Psoas muscle (tissue), 8 donors: ENCODE measurements at places on chromosomes 5 and 9. TPM values are rescaled to one million over a fixed set of nuclear protein-coding genes. Genes with fewer than 3 reads are reported as not detected.
A peak's percentile ranks its signal among the peaks of the same experiment; 100 is the strongest.

FBP1 gene
- polyA plus RNA-seq = 0.42 TPM

DNA sequence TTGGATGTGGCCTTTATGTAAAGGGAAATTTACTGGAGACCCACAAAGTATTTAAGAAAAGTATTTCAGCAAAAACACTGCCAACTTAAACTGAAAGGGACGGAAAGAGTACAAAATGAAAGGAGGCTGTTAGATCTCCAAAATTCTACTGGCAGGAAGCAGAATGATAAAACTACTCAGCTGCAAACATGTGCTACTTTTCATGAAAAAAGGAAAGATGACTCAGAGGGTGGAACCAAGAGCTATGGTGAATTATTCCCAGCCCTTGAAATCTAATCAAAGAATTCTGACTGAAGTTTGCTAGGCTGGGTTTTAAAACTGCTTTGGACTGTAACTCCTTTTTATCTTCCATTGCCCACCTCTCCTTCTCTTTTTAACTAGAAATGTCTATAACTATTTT, 58.6 kb upstream of the ZBED3 start:
- H3K4me3 ChIP-seq = no peak overlapping the region
- no peaks in the 10 kb centered on the region for H3K4me1 ChIP-seq
- H3K27me3 ChIP-seq = no peaks in the 10 kb centered on the region
- H3K27ac ChIP-seq = no peak overlapping the region

DPP7 gene
- polyA plus RNA-seq = 67.7 TPM

DNA sequence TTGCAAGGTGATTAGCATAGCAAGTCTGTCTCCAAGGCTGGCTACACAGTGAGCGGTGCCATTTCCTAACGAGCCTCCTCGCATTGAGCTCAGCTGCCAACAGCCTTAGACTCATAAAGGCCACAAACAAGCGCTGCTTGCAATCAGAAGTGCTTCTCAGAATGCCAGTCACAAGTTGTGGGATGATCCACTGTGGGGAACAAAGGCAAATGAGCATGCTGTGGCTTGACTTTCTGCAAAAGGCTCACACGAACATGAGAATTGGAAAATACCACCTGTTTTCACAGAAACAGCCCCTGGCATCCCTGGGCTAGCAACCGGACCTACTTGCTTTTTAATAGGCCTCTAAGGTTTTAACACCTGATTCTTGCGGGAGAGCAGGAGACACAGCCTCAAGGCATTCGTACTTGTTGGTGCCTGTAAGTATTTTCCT, 215.5 kb downstream of the FANCC start:
- peaks cover 33% of the 10 kb centered on the region for H3K4me1 ChIP-seq
- no peak for DNase-seq
- peaks cover 13% of the 10 kb centered on the region for H3K36me3 ChIP-seq
- peak overlapping the region; percentile 44 for H3K27ac ChIP-seq

GRCh38 chr9:136233411-136233810, 12.2 kb downstream of the QSOX2 start:
- H3K4me3 ChIP-seq = no peak overlapping the region
- DNase-seq = no peak
- no peak overlapping the region for H3K27ac ChIP-seq
- H3K27me3 ChIP-seq = no peaks in the 10 kb centered on the region

DNA sequence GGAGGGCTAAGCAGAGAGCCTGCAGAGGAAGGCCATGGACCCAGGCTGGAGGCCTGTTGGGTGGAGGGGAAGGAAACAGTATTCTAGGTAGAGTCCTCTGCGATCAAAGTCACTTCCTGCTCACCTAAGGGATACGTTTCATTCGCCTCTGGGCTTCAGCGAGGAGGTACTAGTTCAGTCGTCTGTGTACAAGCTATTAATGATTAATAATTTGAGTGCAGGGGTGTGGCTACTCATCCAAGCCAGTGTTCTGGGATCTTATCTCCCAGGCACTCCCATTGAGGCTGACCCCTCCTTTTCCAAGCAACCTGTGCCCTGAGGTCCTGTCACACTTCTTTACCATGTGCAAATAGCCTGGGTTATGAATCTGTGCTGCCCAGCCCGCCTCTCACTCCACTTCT, 25.2 kb downstream of the RALGPS1 start:
- H3K27ac ChIP-seq = no peak overlapping the region
- H3K27me3 ChIP-seq = no peaks in the 10 kb centered on the region
- H3K36me3 ChIP-seq = no peaks in the 10 kb centered on the region
- H3K4me3 ChIP-seq = no peak overlapping the region
- H3K4me1 ChIP-seq = peaks cover 2% of the 10 kb centered on the region

DNA sequence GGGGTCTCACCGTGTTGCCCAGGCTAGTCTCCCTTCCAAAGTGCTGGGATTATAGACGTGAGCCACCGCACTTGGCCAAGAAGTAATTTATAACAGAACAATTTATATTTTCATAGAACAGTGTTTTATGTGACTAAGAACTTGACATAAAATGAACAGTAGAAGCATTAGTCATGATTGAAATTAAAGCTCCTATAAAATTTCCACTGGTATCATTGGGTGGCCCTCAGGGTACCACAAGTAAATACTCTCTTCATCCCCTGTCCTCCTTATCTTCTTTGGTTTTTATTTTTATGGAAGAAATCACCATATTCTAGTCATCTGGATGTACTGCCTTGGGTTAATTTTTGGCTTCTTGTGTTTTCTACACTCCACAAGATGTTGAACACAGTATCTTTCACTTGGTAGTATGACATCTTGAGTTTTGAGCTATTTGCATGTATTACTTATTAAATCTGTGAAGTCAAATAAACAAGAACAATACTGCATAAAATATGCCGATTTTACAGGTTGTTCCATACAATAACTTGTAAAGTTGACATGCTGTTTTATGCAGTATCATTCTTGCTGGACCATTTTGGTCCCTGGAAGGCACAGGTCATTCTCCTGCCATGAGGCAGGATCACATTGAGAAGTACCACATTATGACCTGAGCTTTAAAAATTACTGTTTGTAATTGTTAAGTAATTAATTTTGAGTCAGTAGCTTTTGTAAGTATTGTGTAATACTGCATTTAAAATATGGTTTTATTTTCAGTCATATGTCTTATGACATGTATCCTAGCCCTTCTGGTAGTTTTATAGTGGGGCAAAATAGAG, 24.4 kb downstream of the LMNB1 start:
- no peaks in the 10 kb centered on the region for H3K27me3 ChIP-seq
- H3K36me3 ChIP-seq = no peaks in the 10 kb centered on the region
- no peak for DNase-seq

- H3K36me3 ChIP-seq = peaks cover 26% of the 10 kb centered on the region
- H3K27me3 ChIP-seq = no peaks in the 10 kb centered on the region
- no peak overlapping the region for H3K4me3 ChIP-seq
- H3K27ac ChIP-seq = no peak overlapping the region
- peaks cover 14% of the 10 kb centered on the region for H3K4me1 ChIP-seq
Measured at GRCh38 chr9:136857581-136858412, 5.7 kb downstream of the MAMDC4 start.

PPP3R2 gene
- not detected for polyA plus RNA-seq

DNA sequence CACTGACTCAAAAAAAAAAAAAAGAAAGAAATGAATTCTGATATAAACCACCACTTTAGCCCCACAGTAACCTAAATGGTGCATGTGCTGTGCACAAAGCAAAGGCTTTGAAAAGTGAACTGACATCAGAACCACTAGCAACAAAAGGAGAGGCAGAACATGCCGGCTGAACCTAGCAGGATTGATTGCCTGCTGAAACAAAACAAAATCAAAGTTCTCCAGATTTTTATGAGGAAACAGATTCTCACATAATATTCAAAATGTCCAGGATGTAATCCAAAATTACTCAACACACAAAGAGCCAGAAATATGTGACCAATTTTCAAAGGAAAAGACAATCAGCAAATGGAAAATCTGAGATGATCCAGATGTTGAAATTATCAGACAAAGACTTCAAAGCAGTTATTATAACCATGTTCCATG, 37.9 kb downstream of the UBTD2 start:
- H3K27ac ChIP-seq = no peak overlapping the region
- no peak overlapping the region for H3K4me3 ChIP-seq
- no peak for DNase-seq
- H3K36me3 ChIP-seq = no peaks in the 10 kb centered on the region
- no peaks in the 10 kb centered on the region for H3K27me3 ChIP-seq

PRLR gene
- polyA plus RNA-seq = 0.03 TPM

DNA sequence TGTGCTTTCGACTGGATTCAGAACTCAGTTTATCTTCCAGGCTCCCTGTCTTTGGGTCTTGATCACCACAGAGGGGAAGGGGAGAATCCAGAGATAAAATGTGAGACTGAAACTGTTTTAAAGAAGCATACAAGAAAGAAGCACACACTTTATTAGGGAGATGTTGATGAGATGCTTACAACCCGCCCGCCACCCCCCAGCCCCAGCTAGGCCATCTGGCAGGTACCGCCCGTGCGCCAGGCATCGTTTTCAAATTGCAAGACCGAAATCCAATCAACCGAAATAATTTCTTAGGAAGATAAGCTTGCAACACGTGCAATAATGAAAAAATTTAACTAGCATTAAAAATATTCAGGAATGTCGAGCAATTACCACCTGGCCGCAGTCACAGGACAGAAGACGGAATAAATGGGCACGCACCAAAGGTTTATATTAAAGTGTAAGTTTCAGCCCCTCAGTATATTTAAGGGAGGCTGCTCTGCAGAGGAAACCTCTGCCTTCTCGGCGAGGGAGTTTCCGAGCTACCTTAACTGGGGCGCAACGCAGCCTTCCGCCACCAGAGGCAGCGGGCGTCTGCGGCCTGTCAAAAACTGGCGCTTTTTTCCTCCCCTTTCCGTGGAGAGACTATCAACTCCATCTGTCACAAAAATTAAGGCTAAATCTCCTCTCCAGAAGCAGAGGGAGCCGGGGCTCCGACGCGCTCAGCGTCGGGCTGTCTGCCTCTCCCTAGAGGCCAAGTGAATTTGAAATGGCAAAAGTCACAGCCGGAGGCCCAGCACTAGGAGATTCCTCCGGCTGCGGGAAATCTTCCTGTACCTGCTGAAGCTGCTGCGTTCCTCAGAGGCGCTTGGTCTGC, 996 bp upstream of the GAS1 start:
- H3K27ac ChIP-seq = peak overlapping the region; percentile 83
- H3K4me1 ChIP-seq = peaks cover 6% of the 10 kb centered on the region
- DNase-seq = peak; percentile 83
- peak overlapping the region; percentile 86 for H3K4me3 ChIP-seq

- no peak overlapping the region for H3K27ac ChIP-seq
- H3K36me3 ChIP-seq = no peaks in the 10 kb centered on the region
- H3K4me1 ChIP-seq = no peaks in the 10 kb centered on the region
- H3K27me3 ChIP-seq = no peaks in the 10 kb centered on the region
Measured at GRCh38 chr9:108575276-108575675, 280.5 kb downstream of the ACTL7B start.

DNA sequence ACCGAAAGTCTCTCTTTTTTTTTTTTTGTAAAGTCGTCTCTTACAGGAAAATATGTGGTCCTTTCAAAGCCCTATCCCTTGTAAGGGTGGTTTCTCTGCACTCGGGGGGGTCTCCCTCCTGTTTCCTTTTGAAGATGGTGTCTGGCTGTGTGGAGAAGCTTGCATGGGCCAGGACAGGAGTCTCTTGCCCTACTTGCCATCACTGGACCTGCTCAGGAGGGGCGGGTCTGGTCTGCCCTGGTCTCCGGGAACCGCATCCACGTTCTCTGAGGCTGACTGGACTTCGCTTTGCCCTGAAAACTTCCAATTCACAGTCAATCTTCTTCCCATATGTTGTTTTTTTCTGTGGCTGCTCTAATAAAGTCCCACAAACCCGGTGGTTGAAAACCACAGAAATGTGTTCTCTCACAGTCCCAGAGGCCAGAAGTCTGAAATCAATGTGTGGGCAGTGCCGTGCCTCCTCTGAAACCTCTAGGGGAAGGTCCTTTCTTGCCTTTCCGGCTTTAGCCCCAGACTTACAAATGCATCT, 92.9 kb upstream of the IER5L start:
- no peaks in the 10 kb centered on the region for H3K27me3 ChIP-seq
- no peak for DNase-seq
- H3K36me3 ChIP-seq = no peaks in the 10 kb centered on the region
- no peak overlapping the region for H3K27ac ChIP-seq
- no peak overlapping the region for H3K4me3 ChIP-seq
- no peaks in the 10 kb centered on the region for H3K4me1 ChIP-seq

GRCh38 chr9:88106492-88106891, 31.8 kb downstream of the SPATA31C2 start:
- H3K27ac ChIP-seq = no peak overlapping the region
- H3K4me3 ChIP-seq = no peak overlapping the region
- H3K36me3 ChIP-seq = no peaks in the 10 kb centered on the region
- no peaks in the 10 kb centered on the region for H3K4me1 ChIP-seq

TEK gene
- polyA plus RNA-seq = 4.9 TPM

SLC22A4 gene
- polyA plus RNA-seq = 17.5 TPM

DNA sequence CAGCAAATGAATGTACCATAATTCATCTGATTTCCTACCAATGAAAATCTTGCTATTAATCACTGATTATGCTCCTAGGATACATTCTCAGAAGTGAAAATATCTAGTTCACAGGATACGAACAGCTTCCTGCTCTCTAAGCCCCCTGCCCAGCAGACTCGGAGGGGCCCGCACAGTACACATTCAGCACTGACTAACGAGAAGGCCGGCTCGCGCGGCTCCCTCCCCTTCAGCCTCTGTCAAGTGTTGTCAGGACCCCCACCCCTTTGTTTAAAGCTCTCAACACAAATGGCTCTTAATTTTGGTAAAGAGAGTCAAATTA, 82.0 kb downstream of the PRRT1B start:
- H3K27ac ChIP-seq = peak overlapping the region; percentile 79
- DNase-seq = no peak
- peaks cover 56% of the 10 kb centered on the region for H3K4me1 ChIP-seq

GRCh38 chr5:179400020-179400419, 54.8 kb upstream of the ADAMTS2 start:
- H3K4me1 ChIP-seq = no peaks in the 10 kb centered on the region
- H3K36me3 ChIP-seq = no peaks in the 10 kb centered on the region
- DNase-seq = no peak
- H3K4me3 ChIP-seq = no peak overlapping the region
- peaks cover 2% of the 10 kb centered on the region for H3K27me3 ChIP-seq

LURAP1L gene
- 2.7 TPM for polyA plus RNA-seq

GRCh38 chr5:65020492-65020891, 251.8 kb downstream of the CWC27 start:
- H3K4me3 ChIP-seq = no peak overlapping the region
- no peak for DNase-seq
- H3K27ac ChIP-seq = no peak overlapping the region
- no peaks in the 10 kb centered on the region for H3K27me3 ChIP-seq
- no peaks in the 10 kb centered on the region for H3K36me3 ChIP-seq
- no peaks in the 10 kb centered on the region for H3K4me1 ChIP-seq
